Effector memory CD4-positive, alpha-beta T cell (primary cell): ENCODE measurements at places on chromosomes 3 and 15.

DNA sequence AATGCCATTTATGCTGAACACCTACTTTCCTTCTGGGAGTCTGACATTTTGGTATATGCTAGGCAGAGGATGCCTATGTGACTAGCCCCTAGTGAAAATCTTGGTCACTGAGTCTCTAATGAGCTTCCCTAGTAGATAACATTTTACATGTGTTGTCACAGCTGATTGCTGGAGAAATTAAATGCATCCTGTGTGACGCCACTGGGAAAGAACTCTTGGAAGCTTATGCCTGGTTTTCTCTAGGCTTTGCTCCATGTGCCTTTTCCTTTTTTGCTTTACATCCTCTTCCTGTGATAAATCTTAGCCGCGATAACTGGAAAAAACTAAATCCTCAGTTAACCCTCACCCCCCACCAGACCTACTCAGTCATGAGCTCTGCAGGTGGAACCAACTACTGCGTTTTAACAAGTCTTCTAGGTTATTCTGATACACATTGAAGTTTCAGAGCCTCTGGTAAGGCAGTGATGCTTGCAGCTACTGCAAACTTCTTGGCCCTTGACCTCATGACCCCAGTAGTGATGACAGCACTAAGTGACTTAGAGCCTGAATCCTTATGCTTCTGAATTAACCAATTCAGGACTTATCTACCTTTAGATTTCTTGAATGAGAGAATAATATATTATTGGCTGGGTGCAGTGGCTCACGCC lies 292.4 kb upstream of the SOX14 start:
- DNase-seq = no peak

GRCh38 chr3:146550070-146550615 lies 5.7 kb upstream of the PLSCR1 start:
- DNase-seq = no peak

DNA sequence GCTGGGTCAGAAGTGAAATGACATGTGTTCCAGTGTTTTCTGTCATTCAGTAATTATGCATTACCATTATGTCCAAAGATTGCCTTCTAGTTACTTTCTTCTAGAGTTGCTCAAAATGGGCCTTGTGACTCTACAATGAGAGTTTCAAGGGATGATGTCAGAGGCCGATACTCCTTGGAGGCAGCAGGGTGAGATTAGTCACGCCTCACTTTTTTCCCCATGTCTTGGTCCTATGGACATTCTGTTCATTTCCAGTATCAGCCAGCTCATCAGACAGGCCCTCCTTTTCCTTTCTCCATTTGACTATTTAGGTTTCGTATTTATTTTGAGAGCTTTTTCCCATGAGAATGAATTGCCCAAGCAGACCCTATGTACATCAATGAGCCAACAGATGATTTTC lies 17.5 kb downstream of the VGLL3 start:
- DNase-seq = no peak

DNA sequence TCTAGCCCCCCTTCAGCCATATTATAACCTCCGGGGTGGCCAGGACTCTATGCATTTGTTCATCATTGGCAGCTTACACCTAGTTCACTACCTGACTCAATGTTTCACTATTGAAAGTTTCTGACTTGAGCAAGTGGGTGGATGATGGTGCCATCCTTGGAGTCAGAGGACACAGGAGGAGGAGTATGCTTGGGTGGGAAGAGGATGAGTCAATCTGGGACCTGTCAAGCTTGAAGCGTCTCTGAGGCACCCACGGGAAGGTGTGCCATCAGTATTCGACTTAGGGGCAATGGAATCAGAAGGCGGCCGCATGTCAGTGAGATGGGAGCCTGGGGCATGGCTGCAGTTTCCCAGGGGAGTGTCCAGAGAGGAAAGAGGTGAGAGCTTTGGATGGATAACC lies 133.3 kb downstream of the EPHB1 start:
- DNase-seq = no peak

DNA sequence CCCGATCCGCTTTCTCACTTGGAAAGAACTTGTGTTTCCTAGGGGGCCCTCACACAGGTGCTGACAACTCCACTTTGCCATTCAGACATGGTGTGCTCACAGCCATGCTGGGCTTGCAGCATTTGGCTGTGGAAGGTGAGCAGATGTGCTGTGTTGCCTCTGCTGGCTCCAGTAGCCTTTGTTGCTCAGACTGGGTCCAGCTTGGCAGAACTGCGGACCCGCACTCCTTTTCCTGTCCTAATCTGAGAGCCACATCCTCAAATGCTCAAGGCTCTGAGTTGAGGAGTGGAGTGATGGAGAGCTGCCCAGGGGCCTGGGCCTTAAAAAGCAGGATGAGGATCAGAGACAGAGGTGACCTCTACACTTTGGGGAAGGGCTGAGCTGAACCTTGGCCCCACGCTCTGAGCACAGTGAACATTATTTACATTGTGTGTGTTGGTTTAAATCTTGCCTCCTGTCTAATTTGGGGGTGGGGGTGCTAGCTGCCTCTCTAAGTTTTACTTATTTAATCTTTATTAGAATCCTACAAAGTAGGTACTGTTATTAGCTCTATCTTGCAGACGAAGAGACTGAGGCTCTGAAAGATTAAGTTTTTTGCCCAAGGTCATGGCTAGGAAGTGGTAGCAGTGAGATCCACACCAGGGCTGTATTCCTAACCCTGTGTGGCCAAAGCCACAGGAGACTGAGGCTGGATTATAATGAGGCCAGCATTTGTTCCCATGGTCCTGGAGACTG lies 17.2 kb downstream of the ACOX2 start:
- no peak for DNase-seq

GRCh38 chr15:100350434-100351226 lies 8.9 kb upstream of the ADAMTS17 start:
- no peak for DNase-seq

- no peak for DNase-seq
Observed at GRCh38 chr3:107525644-107526305, 3.0 kb downstream of the BBX start.
